ENCODE measurements at places on chromosomes 7 and 10.

DNA sequence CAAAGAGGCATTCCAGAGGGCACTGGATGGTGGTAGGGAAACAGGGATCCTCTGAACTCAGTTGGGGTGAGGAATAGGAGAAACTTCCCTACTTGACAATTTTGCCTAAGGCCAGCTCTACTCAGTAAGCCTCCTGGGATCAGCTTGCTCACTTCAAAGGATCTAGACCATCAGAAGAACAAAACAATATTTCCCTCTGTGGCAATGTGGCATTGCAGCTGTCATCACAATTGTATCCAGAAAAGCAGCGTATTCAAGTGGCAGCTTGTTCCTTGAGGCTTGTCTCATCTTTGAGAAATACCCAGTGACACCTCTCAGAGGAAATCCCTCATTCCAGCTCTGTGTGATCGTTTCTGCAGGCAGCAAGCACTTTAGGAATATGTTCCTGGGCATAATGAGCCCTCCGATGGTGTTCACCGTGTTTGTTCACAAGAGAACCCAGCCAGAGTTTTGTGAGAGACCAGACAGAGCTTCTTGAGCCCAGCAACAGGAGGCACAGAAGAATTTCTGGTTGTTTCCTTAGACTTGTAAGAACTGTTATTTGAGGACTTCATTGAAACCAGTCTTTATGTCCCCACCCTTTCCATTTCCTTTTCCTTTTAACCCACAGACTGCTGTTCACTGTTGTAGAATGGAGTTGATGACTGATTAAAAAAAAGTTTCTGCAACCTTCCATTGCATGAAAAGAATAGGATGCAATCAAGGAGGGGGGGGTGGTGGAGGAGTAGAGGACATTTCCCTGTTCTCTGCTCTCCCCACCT is 747.3 kb downstream of the LRMDA start:
- no peak for DNase-seq

GRCh38 chr10:36393801-36394200 is 731.6 kb upstream of the ANKRD30A start:
- DNase-seq: no peak

DNA sequence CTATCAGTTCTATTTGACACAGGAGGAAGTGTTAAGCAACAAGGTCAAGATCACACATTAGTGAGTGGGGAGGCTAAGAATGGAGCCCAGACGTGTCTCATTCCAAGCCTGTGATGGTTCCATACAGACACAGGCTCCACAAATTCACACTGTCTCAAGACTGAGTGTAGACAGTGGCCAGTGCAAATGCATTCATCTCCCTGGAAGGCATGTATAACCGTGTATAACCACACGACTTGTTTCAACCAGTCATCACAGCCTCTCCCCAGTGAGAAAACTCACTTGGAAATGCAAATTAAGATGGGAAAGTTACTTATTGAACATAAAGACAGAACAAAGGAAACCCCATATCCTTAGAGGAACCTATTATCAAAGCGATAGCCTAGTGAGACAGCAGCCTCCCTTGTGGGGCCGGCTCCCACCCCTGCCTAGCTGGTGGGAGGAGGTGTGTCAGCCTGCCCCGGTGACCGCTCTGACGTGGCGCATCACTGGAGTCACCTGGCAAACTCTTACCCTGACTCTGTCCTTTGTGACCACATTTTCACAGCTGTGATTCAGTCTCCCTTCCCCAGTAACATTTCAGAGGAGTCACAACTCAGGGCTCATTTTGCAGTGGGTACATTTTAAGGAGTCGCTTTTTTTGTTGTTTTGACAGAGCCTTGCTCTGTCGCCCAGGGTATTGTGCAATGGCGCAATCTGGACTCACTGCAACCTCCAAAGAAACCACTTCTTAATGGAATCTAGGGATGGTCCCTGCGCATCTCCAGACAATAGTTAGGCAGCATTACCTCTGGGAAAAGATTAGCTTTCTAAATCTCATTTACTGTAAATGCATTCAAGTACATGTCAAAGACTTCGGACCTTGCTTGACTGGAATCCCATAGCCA is 126.6 kb upstream of the PARD3 start:
- DNase-seq: no peak

DNA sequence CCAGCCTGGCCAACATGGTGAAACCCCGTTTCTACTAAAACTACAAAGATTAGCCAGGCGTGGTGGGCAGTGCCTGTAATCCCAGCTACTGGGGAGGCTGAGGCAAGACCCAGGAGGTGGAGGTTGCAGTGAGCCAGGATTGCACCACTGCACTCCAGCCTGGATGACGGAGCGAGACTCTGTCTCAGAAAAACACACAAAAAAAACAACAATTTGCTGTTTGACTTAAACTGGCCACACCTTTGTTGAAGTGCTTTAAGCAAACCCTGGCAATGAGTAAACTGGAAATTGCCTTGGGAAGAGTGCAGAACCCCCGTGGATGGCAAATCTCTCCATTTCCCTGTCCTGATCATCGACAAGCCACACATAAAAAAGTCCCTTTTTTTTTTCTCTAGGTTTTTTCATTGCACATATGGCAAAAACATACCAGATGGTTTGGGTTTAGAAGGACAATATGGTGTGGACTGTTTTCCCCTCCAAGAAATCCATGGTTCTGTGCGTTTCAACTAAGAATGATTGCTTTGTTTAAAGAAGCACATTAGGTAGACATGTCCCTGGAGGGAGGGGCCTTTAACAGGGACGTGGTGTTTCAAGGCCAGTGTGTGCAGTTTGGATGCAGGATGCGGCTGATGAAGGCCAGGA is 76.9 kb downstream of the NRP1 start:
- no peak for DNase-seq

- no peak for DNase-seq
Measured at GRCh38 chr10:3533296-3533695, 251.7 kb downstream of the KLF6 start.

DNA sequence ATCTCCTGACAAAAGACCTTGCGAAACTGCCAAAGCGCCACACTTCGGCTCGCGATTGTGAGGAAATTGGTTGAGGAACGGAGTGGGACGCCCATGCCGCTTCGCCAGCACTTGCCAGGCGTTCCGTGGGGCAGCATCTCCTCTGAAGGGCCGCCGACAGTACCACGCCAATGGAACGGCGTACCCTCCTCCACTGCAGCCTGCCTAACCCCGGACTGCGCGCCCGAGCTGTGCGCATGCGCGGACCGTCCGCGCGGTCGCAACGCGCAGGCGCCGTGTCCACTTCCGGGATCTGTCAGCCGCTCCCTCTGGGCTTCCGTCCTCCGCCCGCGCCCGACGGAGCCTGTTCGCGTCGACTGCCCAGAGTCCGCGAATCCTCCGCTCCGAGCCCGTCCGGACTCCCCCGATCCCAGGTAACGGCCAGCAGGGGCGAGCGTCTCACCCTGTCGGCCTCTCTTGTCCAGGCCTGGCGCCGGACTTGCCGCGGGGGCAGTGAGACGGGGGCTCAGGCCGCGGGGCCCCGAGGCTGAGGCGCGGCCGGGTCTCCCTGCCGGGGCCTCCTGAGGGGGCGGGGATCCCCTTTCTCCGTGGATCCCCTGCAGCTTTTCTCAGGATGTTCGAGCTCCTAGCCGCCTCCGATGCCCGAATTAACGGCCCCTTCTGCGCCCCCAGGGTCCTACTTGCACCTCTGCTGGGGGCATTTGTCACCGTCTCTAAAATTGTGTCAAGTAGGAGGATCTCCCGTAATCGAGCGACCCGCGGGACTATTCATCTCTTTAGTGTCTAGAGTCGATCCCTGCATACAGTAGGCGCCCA is at the start of gene ARPC1A:
Gene ARPC1A, plus strand, starts transcription at position 307 of the 816 bp plus-strand sequence. CDS start 7,456 bp downstream, outside the sequence.
- DNase-seq: peak; percentile 90

DNA sequence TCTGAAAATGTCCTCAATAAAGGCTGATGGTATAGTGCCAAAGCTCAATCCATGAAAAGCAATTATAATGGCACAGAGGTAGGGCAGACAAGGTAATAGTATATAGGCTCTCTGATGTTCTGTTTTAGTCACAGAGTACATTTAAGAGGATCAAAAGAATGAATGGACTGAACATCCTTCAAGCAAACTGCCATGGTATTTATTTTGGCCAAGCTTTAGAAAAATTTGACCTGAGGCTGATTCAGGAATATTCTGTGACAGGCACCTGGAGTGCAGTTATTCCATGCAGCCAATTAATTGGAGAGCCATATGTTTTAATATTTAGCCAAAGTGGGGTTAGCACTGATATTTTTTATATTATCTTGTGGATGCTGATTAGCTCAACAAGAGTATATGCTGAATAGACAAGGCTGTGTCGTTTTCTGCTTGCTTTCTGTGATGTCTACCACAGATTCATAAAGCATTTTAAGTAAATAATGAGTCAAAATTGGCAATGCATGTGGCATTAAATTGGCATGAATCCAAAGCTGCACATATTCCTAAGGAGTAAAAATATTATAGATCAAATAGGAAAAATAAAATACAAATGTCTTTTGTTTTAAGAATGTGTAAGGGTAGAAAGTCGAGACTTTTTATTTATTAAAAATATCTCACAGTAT is 177.4 kb downstream of the PCLO start:
- no peak for DNase-seq

- peak; percentile 94 for DNase-seq
Measured at GRCh38 chr7:48088559-48089045, 463 bp upstream of the UPP1 start.

GRCh38 chr7:50690541-50691011 is 92.1 kb downstream of the GRB10 start:
- peak; percentile 45 for DNase-seq

DNA sequence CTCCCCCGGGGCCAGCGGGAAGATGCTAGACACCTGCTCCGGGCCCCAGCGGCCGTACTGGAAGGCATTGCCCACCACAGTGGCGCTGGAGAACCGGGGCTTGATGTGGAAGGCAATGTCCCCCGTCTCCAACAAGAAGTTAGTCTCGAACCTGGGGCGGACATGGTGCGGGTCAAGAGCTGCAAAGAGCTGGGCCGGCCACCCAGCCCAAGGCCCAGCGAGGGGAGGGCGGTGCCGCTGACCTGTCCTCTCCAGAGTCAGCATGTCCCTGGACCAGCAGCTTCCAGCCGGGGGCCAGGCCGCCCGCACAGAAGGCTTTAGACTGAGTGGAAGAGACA is 551 bp downstream of the GRIFIN start:
- no peak for DNase-seq

- peak; percentile 44 for DNase-seq
Measured at GRCh38 chr10:75972491-75973276, 541.3 kb downstream of the LRMDA start.

GRCh38 chr10:121324678-121325213 is 273.5 kb downstream of the FGFR2 start:
- no peak for DNase-seq

GRCh38 chr10:42996588-42996987 is 80.3 kb upstream of the RET start:
- DNase-seq: no peak
